H7 (cell line): ENCODE measurements at places on chromosomes 3 and 15.

GRCh38 chr3:174440253-174440701, 418.9 kb upstream of the NAALADL2 start:
- DNase-seq = no peak

- no peak for DNase-seq
These were observed 3.5 kb upstream of the NEO1 start for GRCh38 chr15:73048624-73049295.

DNA sequence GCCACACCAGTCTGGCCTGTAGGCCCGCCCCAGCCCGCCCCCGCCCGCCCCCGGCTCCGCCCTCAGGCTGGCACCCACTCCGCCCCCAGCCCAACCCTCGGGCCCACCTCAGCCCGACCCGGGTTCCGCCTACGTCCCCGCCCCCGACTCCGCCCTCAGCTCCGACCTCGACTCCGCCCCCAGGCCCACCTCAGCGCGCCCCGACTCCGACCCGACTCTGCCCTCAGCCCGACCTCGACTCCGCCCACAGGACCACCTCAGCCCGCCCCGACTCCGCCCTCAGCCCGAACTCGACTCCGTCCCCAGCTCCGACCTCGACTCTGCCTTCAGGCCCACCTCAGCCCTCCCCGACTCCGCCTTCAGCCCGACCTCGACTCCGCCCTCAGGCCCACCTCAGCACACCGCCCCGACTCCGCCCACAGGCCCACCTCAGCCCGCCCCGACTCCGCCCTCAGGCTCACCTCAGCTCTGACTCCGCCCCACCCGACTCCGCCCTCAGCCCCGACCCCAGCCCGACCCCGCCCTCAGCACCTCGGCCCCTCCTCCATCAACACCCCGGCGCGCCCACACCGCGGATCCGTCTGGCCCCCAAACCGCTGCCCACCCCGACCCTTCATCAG, at the start of gene RAB43:
Gene RAB43, minus strand, starts transcription at position 13 of the 620 bp plus-strand sequence. CDS start 315 bp downstream, outside the sequence.
- DNase-seq = peak; percentile 100

DNA sequence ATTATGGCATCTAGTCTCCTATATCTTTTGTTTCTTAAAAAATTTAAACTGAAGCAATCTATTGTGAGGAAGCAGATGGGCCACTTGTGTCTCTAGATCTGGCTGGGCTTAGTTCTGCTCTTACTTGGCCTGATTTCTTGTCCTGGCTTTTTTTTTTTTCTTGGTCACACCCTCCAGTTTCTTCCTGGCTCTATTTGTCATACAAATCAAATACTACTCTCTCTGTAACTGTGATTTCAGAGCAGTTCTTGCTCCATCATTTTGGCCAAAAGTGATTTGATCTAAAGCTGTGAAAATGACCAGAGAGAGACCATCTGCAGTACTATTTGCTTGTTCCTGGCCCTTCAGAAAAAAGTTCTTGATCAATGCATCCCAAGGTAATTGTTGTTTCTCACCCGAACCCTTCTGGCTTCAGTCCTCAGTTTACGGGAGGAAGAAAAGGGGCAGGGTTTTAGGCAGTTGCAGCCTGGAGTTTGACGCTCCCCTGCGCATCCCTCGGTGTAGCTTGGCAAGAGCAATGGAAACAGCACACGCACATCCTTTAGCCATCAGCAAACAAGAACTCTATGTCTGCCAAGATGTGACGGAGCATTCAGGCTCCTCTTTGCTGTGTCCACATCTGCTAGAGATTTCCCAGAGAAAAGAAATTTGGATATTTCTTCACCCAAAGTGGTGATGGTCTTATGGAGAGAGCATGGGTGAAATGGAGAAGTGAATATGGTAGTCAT, 31.6 kb downstream of the CHST2 start:
- DNase-seq = no peak

DNA sequence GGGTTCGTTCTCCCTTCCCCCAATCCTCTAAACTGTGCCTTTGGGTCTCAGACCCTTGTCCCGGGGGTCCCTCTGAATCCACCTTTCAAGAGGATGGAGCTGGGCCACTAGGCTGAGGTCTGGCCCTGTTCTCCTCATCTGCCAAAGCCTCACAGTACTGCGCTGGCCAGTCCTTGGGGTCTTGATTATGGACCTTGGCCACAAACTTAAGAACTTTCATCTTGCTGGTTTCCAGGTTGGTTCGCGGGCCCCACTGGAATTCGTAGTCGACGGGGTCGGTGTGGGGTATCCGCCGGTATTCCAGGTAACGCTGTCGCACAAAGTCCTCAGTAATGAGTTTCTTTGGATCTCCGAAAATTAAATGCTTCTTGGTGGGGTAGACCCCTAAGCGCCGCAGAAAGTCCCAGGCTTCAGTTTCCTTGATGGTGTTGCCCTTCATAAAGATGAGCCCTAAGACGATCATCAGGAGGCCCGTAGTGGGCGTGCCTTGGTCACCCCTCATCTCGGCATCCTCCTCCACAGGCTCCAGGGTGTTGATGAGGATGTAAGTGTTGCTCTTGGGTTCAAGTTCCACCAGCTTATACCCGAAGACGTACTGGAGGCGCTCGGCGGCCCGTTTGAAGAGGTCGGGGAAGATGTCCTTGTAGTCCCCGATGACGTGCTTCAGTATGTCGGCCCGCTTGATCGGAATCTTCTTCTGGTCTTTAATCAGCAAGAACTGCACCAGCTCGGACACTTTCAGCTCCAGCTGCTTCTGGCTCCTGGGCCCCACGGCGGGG, 727 bp downstream of the NSMCE3 start:
- peak; percentile 17 for DNase-seq

GRCh38 chr3:182760576-182761164, 32.6 kb upstream of the ATP11B start:
- DNase-seq = no peak

- no peak for DNase-seq
These were observed 1043.8 kb downstream of the OTOL1 start for GRCh38 chr3:162540421-162540820.

- peak; percentile 94 for DNase-seq
These were observed at the start of gene CRABP1 for GRCh38 chr15:78340231-78341056. TSS of gene CRABP1 (plus strand) at chr15:78340353. CDS start at chr15:78340429, 76 bp downstream.

DNA sequence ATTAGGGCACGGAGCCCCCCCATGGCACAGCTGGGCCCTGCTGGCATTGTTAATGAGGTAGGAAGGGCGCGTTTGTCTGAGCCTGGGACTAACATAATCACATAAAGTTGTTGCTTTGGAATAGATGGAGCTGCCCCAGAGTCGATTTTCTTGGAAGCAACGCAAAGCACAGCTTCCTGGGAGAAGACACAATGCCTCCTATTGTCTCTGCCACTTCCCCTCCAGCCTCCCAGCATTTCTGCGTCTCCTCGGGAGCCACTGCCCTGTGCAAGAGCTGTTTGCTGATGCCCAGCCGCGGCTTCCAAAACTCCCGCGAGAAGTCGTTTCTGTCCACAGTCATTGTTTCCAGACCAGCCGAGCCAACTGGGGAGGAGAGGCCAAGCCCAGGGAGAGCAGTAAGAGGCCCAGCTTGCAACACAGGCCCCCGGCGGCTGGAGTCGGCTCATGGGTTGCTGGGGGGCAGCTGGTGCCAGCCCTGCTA, 18.1 kb upstream of the ALDH1A3 start:
- no peak for DNase-seq

- DNase-seq = no peak
These were observed 252.1 kb downstream of the CPNE4 start for GRCh38 chr3:131782751-131783150.

DNA sequence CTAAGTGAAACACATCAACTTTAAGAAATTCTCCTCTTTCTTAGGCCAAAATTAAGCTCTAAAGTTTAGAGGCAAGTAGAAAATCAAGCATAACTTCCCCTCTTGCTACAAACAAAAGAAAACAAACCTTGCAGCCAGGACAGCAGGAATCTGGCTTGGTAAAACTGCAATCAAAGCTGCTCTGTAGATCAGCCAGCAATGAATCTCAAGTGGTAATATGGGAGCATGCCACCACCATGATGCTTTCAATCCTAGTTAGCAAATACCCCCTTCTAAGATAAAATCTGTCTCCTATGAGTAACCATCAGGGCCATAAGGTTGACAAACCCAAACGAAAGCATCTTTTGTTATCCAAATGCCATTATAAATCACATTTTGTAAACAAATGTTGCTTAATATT, 208.3 kb upstream of the PLSCR5 start:
- no peak for DNase-seq

DNA sequence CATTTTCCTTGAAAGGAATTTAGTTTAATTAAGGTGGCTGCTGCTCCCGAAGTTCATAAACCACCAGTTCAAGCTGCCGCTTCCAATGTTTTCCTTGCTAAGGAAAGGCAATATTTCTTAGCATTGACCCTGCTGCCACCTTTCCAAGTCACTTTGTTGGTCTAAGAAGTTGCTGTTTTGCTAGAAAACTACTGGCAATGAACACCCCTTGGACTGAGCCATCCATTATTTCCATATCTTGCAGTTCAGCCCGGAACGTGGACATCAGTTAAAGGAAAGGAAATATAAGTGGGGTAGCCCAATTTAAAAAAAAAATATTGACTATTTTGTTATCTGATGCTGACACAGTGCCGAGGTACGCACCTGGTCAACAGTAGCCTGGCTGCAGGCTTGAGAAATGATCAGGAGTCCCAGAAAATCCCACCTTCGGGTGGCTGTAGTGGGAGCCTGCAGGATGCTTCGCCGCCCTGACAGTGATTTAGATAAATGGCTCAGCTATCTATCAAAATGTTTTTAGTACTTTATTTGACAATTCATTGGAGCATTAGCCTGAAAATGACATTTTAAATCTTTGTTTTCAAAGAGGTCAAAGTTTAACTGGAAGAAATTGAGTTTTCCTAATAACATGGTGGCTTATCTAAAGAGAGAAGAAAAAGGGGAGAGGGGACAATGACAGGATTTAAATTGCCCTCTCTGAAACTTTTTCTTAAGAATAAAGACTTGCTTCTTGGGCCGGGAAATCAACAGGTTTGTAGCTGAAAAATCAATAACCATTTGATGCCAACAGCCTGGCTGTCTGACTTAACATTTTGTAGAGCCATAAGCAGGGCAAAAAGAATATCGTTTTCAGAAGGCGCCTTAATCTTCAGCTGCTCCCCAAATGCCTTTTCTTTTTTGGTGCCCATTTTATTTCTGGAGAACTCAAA, 1.6 kb downstream of the RARB start:
- no peak for DNase-seq

DNA sequence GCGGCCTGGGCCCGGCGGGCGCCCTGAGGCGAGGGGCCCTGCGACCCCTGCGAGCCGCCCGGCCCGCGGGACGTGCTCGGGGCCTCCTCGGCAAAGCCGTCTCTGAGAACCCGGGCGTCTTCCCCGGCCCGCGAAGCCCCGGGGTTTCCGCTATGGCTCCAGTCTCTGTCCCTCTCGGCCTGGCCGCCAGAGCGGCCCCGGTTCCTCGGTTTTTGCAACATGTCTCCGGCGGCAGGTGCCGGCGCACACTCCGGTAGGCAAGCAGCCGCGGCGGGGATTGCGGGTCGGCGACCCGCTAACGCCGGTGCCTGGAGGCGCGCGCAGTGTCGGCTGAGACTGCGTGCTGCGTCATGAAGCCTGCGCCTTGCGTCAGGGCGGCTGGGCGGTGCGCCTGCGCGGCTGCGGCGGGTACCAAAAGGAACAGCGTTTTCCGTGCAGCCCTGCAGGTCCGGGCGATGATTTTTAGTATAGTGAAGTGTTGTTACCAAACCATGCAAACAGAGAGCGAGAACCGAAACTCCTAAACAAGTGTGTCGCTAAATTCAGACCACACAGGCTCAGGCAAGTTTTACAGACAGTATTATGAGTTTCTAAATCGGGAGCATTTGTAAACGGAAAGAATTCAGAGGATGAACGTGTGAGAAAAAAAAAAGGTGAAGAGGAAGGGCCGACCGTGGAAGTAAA, at the start of gene NSMCE3:
Gene NSMCE3, minus strand, starts transcription at position 338 of the 684 bp plus-strand sequence. Its CDS starts 117 bp downstream, at position 221.
- peak; percentile 91 for DNase-seq

DNA sequence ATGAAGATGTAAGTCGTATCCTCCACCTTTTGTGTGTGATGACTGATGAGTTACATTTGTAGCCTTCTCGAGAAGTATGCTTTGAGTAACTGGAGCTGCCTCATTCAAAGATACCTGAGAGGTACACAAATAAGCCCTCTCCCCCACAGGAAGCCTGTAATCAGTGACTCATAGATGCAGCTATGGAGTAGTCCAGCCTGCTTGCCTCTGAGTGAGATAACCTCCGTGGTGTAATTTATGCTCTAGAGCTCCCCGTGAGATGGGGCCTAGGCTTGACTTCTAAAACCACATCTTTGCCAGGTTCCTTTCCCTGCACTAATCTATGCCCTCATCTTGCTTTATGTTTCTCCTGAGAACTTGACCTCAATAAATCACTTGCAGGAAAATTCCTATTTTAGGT, 291.7 kb downstream of the SUCLG2 start:
- DNase-seq = no peak

DNA sequence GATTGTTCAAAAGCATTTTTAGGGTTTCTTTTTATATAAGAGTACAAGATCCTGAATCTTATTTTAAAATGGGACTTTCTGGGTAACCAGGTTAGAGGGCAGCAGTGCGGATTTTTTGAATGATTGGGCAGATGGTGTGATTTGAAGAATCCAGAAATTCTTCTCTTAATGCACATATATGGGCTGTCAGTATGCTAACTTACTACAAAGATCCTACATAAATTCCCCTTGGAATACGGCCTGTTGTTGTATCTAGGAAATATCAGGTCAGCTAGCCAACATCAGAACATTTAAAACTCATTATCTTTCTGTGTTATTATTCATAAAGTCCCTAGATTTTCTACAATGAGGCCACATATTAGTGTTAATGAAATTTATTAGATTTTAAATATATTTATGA, 229.6 kb upstream of the TPRG1 start:
- DNase-seq = no peak

- DNase-seq = no peak
These were observed 2.7 kb downstream of the P3H2 start for GRCh38 chr3:190117981-190118380.

DNA sequence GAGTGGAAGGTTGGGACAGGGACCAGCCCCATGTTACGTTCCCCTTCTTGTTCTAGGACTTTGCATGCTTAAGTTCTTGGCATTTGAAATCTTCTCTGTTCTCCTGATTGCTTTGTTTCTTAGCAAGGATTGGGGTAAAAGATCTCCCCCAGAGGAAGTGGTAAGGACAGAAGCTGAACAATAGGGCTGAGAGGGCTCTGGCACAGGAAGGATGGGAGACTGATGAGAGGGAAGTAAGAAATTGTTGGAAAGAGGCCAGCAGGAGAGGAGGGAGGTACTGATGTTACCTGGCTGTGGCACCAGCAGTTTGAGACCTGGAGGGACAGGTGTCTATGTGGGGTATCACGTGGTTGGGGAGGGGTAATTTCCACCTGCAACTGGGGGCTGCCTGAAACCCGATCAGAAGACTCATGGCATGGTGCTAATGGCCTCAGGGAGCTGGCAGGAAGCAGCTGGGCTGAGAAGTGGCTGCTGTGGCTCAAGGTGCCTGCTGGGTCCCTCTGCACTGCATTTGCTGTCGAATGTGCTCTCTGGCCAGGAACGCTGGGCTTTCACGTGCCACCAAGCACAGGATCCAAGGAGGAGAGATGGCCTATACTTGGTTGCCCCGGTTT, 108.4 kb downstream of the LSM3 start:
- DNase-seq = no peak
